GM23248 (cell line): ENCODE measurements at places on chromosomes 2 and 18. TPM values are rescaled to one million over a fixed set of nuclear protein-coding genes. Genes with fewer than 3 reads are reported as not detected.

DNA sequence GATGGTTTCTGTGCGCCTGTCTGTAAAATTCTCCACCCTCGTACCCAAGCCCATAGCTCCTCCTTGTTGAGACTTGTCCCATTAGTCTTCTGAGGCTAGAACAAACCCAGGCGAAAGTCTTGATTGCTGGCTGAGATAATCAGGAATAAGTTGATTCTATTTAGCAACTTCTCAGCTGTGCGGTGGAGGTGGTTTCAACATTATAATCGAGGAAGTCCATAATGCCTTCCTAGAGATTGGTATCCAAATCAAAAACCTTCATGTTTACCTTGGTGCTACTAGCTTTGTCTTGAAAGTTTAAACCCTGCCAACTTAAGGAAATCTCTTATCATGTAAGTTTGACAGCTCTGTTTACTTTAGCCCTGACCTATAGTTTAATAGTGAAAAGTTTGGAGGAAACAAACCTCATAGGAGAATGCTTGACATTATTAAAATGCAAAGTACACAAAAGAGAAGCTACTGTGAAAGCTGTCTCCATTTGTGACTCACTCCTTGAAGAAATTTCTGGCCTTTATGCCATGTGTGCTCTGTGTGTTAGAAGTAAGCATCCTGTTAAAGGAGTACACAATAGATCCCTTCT, 36.6 kb upstream of the DSC1 start:
- no peak for DNase-seq

- no peak for DNase-seq
Observed at GRCh38 chr2:241959751-241960269, 90.3 kb downstream of the RTP5 start.

DNA sequence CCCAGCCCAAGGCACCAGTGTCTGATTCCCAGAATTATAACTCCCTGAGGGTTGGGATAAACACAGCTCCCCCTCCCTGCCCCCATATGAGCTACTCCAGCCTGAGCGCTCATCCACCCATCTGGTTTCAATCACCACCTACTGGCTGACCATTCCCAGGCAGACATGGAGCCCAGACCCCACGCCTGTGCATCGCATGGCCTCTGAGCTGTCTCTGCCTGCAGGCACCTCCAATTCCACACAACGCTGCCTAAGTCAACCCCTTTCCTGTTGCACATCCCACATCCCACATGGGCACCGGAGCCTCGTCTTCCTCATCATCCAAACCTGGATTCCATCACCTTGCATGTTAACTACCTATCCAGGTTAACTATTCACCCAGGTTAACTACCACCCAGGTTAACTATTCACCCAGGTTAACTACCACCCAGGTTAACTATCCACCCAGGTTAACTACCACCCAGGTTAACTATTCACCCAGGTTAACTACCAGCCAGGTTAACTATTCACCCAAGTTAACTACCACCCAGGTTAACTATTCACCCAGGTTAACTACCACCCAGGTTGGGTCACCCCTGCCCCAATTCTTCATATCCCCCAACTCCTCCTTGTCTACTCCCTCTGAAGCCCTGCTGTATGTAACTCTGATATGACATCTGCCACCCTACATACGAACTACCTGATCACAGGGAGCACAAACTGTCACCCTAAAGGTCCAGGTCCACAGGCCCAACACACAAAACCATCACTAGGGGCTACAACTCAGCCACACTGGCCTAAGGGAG, 47.8 kb downstream of the TEX51 start:
- no peak for DNase-seq

DNA sequence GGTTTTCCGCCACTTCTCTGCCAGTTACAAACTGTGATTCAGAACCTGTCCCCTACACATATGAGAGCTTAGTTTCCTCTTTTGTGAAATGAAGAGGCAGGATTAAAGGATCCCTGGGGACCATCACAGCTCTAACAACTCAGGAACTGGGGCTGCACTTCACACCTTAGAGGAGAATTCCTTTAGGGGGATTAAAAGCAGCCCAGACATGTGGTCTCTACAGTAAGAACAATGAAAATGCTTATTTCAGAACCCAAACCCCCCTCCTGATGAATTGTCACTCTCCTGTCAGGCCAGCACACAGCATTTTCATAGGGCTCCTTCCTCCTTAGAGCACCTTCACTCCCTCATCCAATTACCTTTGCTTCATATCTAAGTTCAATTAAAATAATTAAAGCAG, 101.5 kb upstream of the NEDD4L start:
- DNase-seq: no peak

DNA sequence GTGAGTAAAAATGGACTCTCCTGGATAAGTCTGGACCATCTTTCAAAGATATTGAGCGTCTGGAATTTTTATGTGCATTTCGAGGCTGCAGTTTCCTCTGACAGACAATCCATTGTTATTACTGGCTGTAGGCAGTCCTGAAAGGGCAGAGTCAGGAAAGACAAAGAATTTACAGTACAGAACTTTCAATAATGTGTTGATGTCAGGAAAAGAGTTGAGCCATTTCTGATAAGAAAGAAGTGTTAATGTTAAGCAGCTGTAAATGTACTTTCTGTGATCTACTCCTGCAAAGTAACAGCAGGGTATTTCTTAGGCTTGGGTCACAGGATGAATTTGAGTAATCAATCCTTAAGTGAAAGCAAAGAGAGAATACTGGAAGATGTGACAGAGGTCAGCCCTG, 29.8 kb downstream of the TSPYL6 start:
- no peak for DNase-seq

DNA sequence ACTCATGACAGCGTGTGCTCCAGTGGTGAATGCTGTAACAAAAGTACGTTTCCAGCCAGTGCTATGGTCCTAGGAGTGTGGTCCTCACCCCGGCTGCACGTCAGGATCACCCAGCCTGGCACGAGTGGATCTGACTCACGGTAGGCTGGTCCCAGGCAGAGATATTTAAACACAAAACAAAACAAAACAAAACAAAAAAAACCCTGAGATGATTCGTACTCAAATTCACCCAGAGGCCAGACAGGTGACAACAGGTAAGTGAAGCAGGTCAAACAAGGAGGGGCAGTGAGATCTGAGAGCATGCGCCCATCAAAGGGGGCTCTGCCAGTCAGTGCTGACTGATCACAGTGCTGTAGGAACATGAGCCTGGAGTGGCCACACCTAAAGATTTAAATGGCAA, 43.2 kb downstream of the C2orf76 start:
- DNase-seq: no peak

- peak; percentile 85 for DNase-seq
Observed at GRCh38 chr2:62578803-62579640, 73.0 kb upstream of the TMEM17 start.

- no peak for DNase-seq
Observed at GRCh38 chr18:75142677-75143076, 66.3 kb downstream of the PTGR3 start.

- DNase-seq: peak; percentile 84
Observed at GRCh38 chr2:71578767-71579342, 125.5 kb downstream of the DYSF start.

GRCh38 chr18:59909289-59910036, 9.7 kb downstream of the PMAIP1 start:
- DNase-seq: no peak

DNA sequence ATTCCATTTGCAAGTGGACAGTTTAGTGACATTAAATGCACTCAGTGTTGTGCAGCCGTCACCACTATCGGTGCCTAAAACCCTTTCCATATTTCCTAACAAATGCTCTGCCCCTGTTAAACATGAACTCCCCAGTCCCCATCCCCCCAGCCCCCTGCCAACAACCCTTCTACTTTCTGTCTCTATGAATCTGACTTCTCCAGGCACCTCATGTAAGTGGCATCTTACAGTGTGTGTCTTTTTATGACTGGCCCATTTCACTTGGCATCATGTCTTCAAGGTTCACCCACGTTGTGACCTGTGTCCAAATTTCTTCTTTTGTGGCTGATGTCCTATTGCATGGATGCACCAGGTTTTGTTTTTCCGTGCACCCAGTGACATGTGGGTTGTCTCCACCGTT, 140.9 kb upstream of the GPC1 start:
- no peak for DNase-seq

GRCh38 chr2:145538661-145539350, 1018.9 kb upstream of the ZEB2 start:
- DNase-seq: no peak

GRCh38 chr18:71116535-71116934, 827.7 kb downstream of the SOCS6 start:
- DNase-seq: no peak

- no peak for DNase-seq
Observed at GRCh38 chr2:195370167-195370943, 286.7 kb upstream of the SLC39A10 start.

GRCh38 chr2:20005067-20005627, 7.3 kb downstream of the MATN3 start:
- no peak for DNase-seq

- no peak for DNase-seq
Observed at GRCh38 chr2:133576714-133577113, 8.5 kb upstream of the NCKAP5 start.

DNA sequence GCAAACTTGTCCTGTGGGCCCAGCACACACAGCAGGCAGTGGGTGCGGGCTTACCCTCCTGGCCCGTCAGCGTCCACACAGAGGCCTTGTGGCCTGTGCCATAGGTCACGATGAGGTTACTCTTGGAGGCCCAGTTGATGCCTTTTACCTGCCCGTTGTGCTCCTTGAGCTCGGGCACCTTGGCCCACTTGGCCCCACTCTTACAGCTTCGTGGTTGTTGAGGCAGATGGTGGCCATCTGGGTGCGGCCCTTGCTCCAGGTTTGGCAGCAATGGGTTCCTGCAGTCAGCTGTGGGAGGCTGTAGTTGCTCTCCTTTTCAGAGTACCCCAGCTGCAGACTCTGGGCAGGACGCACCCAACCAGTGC, 45.5 kb upstream of the PTH2R start:
- DNase-seq: no peak

GRCh38 chr18:35688757-35689156, 107.2 kb downstream of the GALNT1 start:
- DNase-seq: no peak

DNA sequence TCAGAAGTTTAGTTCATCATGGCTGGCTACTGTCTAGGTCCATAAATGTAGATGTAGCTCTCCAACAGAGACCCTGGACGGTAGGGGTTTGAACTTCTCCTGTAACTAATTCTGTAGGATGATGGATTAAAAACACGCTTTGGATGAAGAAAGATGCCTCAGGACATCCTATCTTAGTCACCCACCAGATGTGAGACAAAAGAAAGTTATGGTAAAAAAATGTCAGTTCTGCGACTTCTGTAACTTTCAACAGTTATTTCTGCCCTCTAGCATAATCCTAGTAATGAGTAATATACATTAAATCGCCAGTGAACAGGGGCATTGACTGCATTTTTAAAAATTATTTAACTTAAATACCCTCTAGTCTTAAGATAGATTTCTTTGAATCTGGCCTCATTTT, 210.1 kb upstream of the LRATD1 start:
- no peak for DNase-seq

- DNase-seq: no peak
Observed at GRCh38 chr18:77001041-77001440, 131.5 kb downstream of the MBP start.

DNA sequence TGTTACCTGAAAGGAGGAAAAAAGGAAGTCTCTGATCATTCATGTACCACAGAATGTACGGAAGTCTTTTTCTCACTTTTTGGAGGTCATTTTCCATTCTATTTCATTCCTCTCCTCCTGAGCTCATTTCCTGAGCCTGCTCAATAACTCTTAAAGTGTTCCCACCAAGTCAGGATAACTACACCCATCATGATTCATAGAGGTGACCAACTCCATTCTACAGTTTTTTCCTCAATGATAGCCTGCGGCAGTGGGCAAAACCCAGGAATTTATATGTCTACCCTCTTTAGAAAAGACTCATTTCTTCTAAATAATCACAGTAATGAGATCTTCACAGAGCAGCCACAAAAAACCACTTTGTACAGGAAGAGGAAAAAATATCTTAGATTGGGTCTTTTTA, 372.5 kb downstream of the RBM43 start:
- peak; percentile 76 for DNase-seq

GRCh38 chr18:62717925-62718800, 2.8 kb downstream of the PHLPP1 start:
- DNase-seq: peak; percentile 45

- DNase-seq: no peak
Observed at GRCh38 chr2:7919510-7919909, 762.3 kb upstream of the ID2 start.

- no peak for DNase-seq
Observed at GRCh38 chr18:49856496-49856895, 43.2 kb upstream of the ACAA2 start.

DNA sequence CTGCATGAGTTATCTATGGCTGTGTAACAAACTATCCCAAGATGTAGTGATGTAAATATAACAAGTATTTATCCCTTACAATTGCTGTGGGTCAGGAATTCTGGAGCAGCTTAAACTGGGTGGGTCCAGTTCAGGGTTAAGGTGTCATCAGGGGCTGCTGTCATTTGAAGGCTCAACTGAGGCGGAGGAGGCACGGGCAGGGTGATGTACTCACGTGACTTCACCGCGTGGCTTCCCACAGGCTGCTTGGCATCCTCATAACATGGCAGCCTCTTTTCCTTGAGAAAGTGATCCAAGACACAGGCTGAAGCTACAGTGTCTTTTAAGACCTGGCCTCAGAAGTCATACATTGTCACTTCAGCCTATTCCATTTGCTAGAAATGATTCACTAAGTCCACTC, 125.8 kb downstream of the PTGR3 start:
- DNase-seq: no peak

GRCh38 chr2:143264851-143265250, 135.6 kb downstream of the ARHGAP15 start:
- DNase-seq: peak; percentile 94

DNA sequence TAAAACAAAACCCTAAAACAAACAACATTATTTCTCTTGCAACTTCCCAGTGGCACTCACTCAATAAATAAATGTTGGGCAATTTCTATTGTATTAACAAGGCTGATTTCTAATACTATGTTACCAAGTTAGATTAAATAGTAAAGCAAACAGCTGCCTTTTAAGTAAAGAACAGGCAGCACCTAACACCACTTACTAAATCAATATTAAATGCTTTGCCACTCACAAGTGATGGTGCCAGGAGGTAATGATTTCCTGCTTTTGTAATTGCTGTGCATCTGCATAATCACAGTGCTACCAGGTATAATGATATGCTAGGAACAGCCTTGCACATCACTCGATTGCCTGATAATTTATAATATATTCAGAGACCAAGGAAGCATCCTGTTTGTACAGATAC, 276.5 kb downstream of the NBAS start:
- DNase-seq: no peak

Gene TNFRSF11A
- 0.22 TPM in 1 of 2 replicates, not detected in the other for total RNA-seq

Gene ECEL1
- total RNA-seq: 0.54 TPM in 1 of 2 replicates, not detected in the other

Gene PDE11A
- total RNA-seq: 0.86 and 1.9 TPM in 2 replicates

Gene PAX3
- not detected in 2 replicates for total RNA-seq

Gene PRSS56
- total RNA-seq: not detected in 2 replicates

Gene EMILIN1
- 219 and 229 TPM in 2 replicates for total RNA-seq

Gene PROKR1
- 0.11 TPM in 1 of 2 replicates, not detected in the other for total RNA-seq

Gene SH2D6
- not detected in 2 replicates for total RNA-seq

Gene RBM44
- 0.11 and 2.8 TPM in 2 replicates for total RNA-seq

Gene FHOD3
- total RNA-seq: 10.1 and 13.5 TPM in 2 replicates

Gene REG1B
- not detected in 2 replicates for total RNA-seq

Gene EFR3B
- total RNA-seq: 0.76 and 0.97 TPM in 2 replicates

Gene FRZB
- total RNA-seq: 0.32 TPM in 1 of 2 replicates, not detected in the other

Gene LYG1
- total RNA-seq: not detected in 2 replicates

Gene ARHGAP28
- total RNA-seq: 0.63 TPM in 1 of 2 replicates, not detected in the other

Gene TRIM54
- not detected in 2 replicates for total RNA-seq

Gene UGT1A10
- not detected in 2 replicates for total RNA-seq

Gene ESPNL
- total RNA-seq: 1.4 and 1.5 TPM in 2 replicates

Gene ACTR3
- total RNA-seq: 343 and 410 TPM in 2 replicates

Gene IHH
- total RNA-seq: not detected in 2 replicates

Gene REG3G
- total RNA-seq: not detected in 2 replicates

Gene RPRM
- not detected in 2 replicates for total RNA-seq

Gene STK11IP
- total RNA-seq: 10.5 and 13.9 TPM in 2 replicates

Gene RAD51AP2
- not detected in 2 replicates for total RNA-seq

Gene MAP3K2
- 39.6 and 41.0 TPM in 2 replicates for total RNA-seq
